Fibroblast of skin of scalp (primary cell): ENCODE measurements at places on chromosomes 12 and 14.

DNA sequence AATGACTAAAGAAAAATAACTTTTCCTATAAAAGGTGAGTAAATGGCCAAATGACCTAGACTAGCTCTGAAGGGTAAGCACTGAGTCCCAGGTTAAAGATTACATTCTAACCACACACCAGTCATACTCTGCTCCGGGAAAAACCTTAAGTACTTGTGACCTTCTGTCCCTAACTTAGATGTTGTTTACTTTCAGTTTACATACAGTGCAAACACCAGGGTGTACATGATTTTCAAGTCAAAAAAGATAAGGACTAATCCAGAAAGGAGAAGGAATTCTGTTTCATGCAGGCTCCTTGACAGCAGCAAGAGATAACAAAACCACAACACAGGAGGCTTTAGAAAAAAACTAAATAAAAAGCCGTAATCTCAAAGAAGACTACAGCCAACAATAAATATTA, 174.2 kb downstream of the PPM1H start:
- DNase-seq, result no peak

GRCh38 chr12:42213023-42213422, 25.0 kb downstream of the YAF2 start:
- no peak for DNase-seq

DNA sequence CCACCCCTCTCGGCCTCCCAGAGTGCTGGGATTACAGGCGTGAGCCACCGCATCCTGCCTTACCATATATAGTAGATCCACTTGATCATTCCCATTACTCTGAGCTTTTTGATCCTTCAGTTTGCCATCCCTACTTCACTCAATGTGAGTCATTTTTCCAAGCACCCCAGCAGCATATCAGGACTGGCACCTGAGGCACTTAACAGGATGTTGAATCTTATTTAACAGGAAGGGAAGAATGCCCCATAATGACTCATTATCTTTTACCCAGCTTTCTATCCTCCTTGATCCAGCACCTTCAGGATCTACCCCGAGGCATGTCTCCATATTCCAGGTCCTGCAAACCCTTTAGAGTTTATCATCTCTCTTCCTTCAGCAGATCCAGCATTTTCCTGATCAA, 84.9 kb upstream of the CMKLR1 start:
- DNase-seq, result no peak

- peak; percentile 16 for DNase-seq
Measured at GRCh38 chr14:79661752-79662151, 549.6 kb downstream of the DIO2 start.

GRCh38 chr12:105223352-105223845, 12.6 kb downstream of the APPL2 start:
- peak; percentile 38 for DNase-seq
